Activated B cell treated with CpG ODN at 0.5 μM for 24 hours (primary cell): ENCODE measurements at places on chromosomes 3 and 15. TPM values are rescaled to one million over a fixed set of nuclear protein-coding genes. Genes with fewer than 3 reads are reported as not detected.

- peaks cover 55% of the 10 kb centered on the region for H3K4me1 ChIP-seq
- peak overlapping the region; percentile 97 for H3K27ac ChIP-seq
- peaks cover 10% of the 10 kb centered on the region for H3K36me3 ChIP-seq
- peak overlapping the region; percentile 97 for H3K4me3 ChIP-seq
- no peaks in the 10 kb centered on the region for H3K27me3 ChIP-seq
These were observed 69.7 kb upstream of the LRRFIP2 start for GRCh38 chr3:37243820-37244748.

DNA sequence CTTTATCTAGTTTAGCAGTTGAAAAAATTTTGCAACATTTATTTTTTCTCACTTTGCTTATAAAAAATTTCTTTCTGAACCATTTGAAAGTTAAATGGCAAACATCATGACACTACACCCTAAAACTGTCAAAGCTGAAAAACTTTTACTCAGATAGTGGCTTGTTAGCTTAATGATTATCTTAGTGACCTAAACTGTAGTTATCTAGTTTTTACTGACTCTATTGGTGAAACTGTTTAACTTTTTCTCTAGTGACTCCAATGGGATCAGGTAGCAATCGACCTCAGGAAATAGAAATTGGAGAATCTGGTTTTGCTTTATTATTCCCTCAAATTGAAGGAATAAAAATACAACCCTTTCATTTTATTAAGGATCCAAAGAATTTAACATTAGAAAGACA, 13.3 kb downstream of the FBXO22 start:
- no peak overlapping the region for H3K27ac ChIP-seq
- H3K4me3 ChIP-seq, result no peak overlapping the region
- peaks cover 67% of the 10 kb centered on the region for H3K36me3 ChIP-seq
- no peaks in the 10 kb centered on the region for H3K4me1 ChIP-seq
- H3K27me3 ChIP-seq, result no peaks in the 10 kb centered on the region
- DNase-seq, result no peak

DNA sequence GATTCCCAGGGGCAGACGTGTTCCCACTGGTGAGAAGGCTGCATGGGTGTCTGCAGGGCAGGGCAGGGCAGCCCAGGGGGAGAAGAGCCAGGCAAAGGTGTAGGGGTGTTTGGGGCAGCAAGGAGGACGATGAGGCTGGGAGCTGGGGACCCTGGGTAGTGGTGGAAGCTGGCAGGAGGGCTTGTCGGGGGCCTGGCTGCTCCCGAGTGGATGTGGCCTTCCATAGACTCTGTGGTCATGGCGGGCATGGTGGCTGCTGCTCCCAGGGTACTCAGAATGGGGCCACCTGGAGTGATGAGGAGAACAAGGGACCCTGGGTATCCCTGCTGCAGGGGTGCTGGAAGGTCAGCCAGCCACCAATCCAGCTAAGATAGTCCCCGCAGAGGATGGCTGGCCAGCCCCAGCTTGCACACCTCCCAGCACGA, 107.5 kb downstream of the WNT7A start:
- no peak overlapping the region for H3K27ac ChIP-seq
- H3K36me3 ChIP-seq, result no peaks in the 10 kb centered on the region
- peaks cover 12% of the 10 kb centered on the region for H3K27me3 ChIP-seq
- no peak for DNase-seq

- no peak overlapping the region for H3K27ac ChIP-seq
- DNase-seq, result no peak
- H3K27me3 ChIP-seq, result no peaks in the 10 kb centered on the region
These were observed 776.6 kb downstream of the ZNF385D start for GRCh38 chr3:20974396-20974795.

DNA sequence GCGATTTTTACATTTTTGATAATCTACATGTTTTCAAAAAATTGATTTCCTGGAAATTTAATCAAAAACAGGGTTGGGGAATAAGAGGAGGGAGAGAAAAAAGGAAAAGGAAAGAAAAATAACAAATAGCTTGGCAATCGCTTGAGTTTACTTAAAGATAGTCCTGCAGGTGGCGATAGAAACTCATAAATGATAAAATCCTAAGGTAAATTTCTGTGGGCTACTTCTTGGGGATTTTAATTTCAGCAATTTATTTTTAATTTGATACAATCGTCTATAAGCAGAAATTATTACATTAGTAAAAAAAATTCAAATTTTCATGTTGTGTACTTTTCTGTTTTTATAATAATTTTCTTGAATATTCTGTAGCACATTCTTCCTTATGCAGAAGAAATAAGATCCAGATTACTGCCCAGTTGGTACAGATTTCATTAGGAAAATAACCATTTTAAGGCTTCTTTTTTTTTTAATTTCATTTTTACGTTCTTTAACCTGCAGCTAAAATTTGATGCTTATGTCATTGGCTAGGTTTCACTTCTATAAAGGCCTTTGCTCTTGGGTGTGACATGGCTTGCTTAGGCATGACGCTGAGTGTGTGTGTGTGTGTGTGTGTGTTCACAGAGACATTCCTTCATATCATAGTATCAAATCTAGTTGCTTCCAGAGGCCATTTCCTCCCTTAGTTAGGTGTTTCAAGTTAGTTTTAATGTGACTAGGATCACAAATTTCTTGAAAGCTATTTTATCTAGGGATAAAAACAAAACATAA, 181.8 kb downstream of the MCTP2 start:
- peaks cover 43% of the 10 kb centered on the region for H3K36me3 ChIP-seq
- H3K27ac ChIP-seq, result no peak overlapping the region
- H3K4me3 ChIP-seq, result no peak overlapping the region

FOXB1 gene
- not detected in 2 replicates for total RNA-seq

DNA sequence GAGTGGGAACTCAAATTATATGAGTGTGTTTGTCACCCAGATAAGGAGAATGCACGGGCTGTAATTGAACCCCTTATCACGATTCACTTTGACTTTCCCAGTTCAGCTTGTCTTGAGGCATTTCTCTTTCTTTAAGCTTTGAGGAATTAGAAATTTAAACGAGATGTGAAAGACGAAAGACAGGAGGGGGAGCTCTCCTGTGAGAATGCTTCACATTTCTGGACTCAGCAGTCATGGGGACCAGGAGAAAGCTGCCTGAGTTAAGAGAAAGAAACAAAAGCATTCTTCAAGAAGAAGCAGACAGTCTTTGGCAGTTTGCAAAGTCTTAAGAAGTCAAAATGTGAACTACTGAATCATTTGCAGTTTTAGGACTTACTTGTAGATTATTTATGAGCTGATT, 205.6 kb downstream of the NECTIN3 start:
- no peak overlapping the region for H3K27ac ChIP-seq
- DNase-seq, result no peak
- no peaks in the 10 kb centered on the region for H3K36me3 ChIP-seq

DNA sequence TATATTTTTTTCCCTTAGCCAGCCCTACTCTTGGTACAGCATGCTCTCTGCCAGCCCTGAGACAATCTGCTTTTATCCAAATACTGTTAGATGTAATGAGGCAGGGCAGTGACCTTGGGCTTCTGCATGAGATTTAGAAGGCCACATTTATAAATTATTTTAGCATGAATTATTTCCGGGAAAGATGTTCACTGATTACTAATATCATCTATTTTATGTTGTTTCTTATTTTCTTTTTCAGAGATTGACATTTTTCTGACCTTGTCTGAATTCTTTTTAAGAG, 23.1 kb downstream of the CRTC3 start:
- peaks cover 24% of the 10 kb centered on the region for H3K36me3 ChIP-seq
- peaks cover 70% of the 10 kb centered on the region for H3K4me1 ChIP-seq
- H3K27me3 ChIP-seq, result no peaks in the 10 kb centered on the region
- H3K4me3 ChIP-seq, result no peak overlapping the region
- DNase-seq, result no peak
- no peak overlapping the region for H3K27ac ChIP-seq

PROS1 gene
- not detected in 2 replicates for total RNA-seq

CHL1 gene
- 6.8 and 7.4 TPM in 2 replicates for total RNA-seq

- H3K27me3 ChIP-seq, result no peaks in the 10 kb centered on the region
- no peak for DNase-seq
These were observed 162.7 kb upstream of the AGTR1 start for GRCh38 chr3:148535001-148535400.

- H3K27ac ChIP-seq, result no peak overlapping the region
- peaks cover 34% of the 10 kb centered on the region for H3K27me3 ChIP-seq
- no peaks in the 10 kb centered on the region for H3K36me3 ChIP-seq
These were observed 93.4 kb downstream of the PEX5L start for GRCh38 chr3:179943117-179943880.

CHRNA7 gene
- not detected in 2 replicates for total RNA-seq

DNA sequence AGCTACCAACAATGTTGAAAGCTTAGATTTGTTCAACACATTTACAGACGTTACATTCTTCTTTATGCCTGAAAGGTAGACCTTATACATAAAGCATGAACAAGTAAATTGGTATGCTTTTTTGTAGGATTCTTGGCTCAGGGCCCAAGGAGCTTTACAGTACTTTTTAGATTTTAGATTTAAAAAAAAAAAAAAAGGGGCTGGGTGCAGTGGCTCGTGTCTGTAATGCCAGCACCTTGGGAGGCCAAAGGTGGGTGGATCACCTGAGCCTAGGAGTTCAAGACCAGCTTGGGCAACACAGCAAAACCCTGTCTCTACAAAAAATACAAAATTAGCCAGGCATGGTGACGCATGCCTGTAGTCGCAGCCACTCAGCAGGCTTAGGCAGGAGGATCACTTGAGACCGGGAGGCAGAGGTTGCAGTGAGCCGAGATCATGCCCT, 39.7 kb downstream of the MEF2A start:
- H3K4me3 ChIP-seq, result peak overlapping the region; percentile 55
- H3K36me3 ChIP-seq, result peaks cover 58% of the 10 kb centered on the region
- peaks cover 73% of the 10 kb centered on the region for H3K4me1 ChIP-seq
- H3K27ac ChIP-seq, result peak overlapping the region; percentile 67

GRCh38 chr15:77409259-77410156, 10.4 kb downstream of the PEAK1 start:
- H3K27ac ChIP-seq, result peak overlapping the region; percentile 78
- no peaks in the 10 kb centered on the region for H3K36me3 ChIP-seq
- peaks cover 55% of the 10 kb centered on the region for H3K4me1 ChIP-seq
- H3K27me3 ChIP-seq, result no peaks in the 10 kb centered on the region
- peak overlapping the region; percentile 72 for H3K4me3 ChIP-seq

DNA sequence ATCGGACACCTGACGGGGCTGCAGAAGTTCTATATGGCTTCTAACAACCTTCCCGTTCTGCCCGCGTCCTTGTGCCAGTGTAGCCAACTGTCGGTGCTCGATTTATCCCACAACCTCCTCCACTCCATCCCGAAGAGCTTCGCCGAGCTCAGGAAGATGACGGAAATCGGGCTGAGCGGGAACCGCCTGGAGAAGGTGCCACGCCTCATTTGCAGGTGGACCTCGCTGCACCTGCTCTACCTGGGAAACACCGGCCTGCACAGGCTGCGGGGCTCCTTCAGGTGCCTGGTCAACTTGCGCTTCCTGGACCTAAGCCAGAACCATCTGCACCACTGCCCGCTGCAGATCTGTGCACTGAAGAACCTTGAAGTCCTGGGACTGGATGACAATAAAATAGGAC, 9.8 kb upstream of the LRRC34 start:
- H3K27me3 ChIP-seq, result no peaks in the 10 kb centered on the region
- no peak for DNase-seq
- no peak overlapping the region for H3K4me3 ChIP-seq
- peaks cover 7% of the 10 kb centered on the region for H3K4me1 ChIP-seq
- no peaks in the 10 kb centered on the region for H3K36me3 ChIP-seq

- peaks cover 10% of the 10 kb centered on the region for H3K27me3 ChIP-seq
- no peak for DNase-seq
- no peaks in the 10 kb centered on the region for H3K36me3 ChIP-seq
These were observed 102.6 kb upstream of the LIPC start for GRCh38 chr15:58329211-58329610.

- H3K36me3 ChIP-seq, result no peaks in the 10 kb centered on the region
- DNase-seq, result no peak
- H3K4me3 ChIP-seq, result no peak overlapping the region
- H3K27me3 ChIP-seq, result no peaks in the 10 kb centered on the region
These were observed 404.8 kb downstream of the GAP43 start for GRCh38 chr3:116028157-116028556.

- no peaks in the 10 kb centered on the region for H3K36me3 ChIP-seq
- peaks cover 44% of the 10 kb centered on the region for H3K4me1 ChIP-seq
- no peak overlapping the region for H3K27ac ChIP-seq
- no peaks in the 10 kb centered on the region for H3K27me3 ChIP-seq
These were observed 54.8 kb upstream of the BCL6 start for GRCh38 chr3:187799942-187800641.

GRCh38 chr3:152941859-152942258, 106.9 kb downstream of the P2RY1 start:
- no peak for DNase-seq
- no peak overlapping the region for H3K27ac ChIP-seq
- no peaks in the 10 kb centered on the region for H3K4me1 ChIP-seq
- no peaks in the 10 kb centered on the region for H3K27me3 ChIP-seq
- H3K4me3 ChIP-seq, result no peak overlapping the region

TAGLN3 gene
- not detected in 2 replicates for total RNA-seq

GRAMD1C gene
- total RNA-seq, result 11.4 and 12.2 TPM in 2 replicates

DNA sequence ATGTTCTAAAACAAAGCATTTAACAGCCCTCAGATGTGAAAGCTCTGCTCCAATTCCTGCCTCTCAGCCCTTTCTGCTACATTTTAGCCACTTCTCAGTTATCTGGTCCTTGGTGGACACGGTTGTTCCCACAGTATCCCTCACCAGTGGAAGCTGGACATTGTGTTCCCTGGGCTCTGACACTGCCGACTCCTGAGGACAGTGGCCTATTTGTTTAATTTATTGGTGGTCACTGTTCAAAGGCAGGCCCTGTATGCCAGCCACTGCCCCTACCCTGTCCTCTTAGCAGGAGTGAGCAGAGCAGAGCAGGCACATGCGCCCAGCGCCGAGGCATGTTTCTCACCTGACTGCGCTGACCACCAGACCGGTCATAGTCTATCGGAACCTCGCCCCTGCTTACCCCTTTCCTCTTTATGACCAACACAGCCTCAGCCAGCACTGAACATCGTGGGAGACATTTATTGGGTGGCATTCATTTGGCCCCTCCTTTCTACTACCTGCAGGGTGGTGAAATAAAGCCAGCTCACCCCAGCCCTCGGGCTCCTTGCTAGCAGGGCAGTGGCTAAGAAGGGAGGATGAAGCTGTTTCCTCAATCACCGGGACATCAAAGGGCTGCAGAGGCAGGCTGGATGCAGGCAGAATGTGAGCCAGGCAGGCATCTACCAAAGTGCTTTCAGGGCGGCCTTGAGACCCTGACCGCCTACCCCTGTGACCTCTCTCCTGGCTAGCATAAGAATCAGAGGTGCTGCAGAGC, 54.3 kb upstream of the HACD2 start:
- H3K4me3 ChIP-seq, result no peak overlapping the region
- H3K27ac ChIP-seq, result no peak overlapping the region
- H3K27me3 ChIP-seq, result no peaks in the 10 kb centered on the region
- no peak for DNase-seq
- H3K4me1 ChIP-seq, result no peaks in the 10 kb centered on the region
- H3K36me3 ChIP-seq, result no peaks in the 10 kb centered on the region

- no peak overlapping the region for H3K27ac ChIP-seq
- no peak for DNase-seq
- peak overlapping the region; percentile 90 for H3K4me3 ChIP-seq
- H3K4me1 ChIP-seq, result peaks cover 9% of the 10 kb centered on the region
These were observed 27.5 kb downstream of the NR1I2 start for GRCh38 chr3:119809249-119810017.

- H3K27me3 ChIP-seq, result peaks cover 32% of the 10 kb centered on the region
- H3K4me3 ChIP-seq, result no peak overlapping the region
- DNase-seq, result no peak
- no peaks in the 10 kb centered on the region for H3K36me3 ChIP-seq
- no peak overlapping the region for H3K27ac ChIP-seq
- no peaks in the 10 kb centered on the region for H3K4me1 ChIP-seq
These were observed 15.8 kb downstream of the IGSF11 start for GRCh38 chr3:119018690-119019463.
